AG08396 (cell line): ENCODE measurements at places on chromosomes 16 and 17.

DNA sequence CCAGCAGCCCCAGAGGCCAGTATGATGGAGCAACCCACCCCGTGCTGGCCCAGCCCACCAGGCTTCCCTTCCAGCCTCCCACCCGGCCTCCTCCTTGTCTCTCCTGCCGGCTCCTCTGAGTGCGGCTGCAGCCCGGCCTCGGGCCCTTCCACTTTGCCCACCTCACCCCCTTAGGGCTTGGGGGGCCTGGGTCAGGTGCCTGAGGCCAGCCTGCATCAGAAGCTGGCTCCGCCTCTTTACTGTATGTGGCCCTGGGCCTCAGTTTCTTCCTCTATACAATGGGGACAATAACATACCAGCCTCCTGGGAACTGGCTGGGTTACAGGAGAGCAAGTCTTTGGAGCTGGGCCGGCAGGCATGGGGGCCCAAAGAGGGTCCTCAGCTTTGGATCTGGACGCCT is 221.1 kb upstream of the CIBAR2 start:
- DNase-seq = no peak

- no peak for DNase-seq
Measured at GRCh38 chr16:30665830-30666190, 7.6 kb downstream of the FBRS start.

DNA sequence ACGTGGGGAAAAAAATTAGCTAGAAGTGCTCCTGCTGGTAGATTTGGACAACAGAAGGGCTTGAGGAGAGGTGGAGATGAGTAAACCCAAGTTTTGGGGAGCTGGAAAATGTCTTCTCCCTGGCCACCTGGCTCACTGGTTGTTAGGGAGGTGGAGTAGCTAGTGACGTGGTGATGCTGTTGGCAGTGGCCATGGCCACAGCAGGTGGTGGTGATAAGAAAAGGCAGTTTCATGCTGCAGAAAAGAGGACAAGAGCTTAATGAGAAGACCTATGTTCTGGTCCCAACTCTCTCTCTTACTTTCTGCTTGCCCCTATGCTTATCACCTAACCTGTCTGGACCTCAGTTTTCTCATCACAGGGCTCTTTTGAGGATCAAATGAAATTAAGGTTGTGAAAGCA is 223.5 kb upstream of the N4BP1 start:
- DNase-seq = no peak

DNA sequence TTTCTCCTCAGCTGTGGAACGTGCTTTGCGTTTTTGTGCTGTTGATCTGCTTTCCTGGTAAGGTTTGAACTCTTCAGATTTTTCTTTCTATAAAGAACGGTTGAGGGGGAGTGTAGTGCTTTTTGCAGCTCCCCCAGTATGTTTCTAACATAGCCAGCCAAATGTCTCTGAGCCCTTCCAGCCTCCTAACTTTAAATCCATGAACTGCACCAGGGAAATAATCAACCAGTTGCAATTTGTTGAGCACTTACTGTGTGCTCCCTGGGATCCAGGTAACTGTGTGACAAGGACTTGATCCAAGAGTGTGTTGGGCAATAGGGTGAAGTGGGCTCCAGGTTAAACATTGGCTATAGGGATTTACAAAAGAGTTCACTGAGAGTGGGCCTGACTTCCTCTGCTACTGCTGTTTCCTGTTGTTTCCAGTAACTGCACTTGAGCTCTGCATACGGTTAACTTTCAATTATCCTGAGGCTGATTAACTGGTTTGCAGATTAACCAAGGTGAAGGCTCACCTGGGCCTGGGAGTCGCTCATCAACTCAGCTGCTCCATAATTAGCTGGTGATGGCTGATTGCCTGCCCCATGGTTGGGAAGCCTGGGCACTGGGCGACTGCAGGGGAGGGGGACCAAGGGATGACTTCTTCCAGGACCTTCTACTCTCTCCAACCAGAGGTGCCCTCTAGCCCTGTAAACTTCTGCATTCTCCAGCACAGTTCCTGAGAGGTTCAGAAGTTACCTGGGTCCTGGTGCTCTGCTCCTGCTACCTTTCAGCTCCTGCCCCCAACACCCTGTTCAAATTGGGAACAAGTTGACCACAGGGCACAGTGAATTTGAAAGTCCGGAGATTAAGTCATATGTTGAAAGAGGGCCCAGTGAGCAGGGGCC is 19.5 kb downstream of the HLF start:
- DNase-seq = no peak
